Stimulated activated CD8-positive, alpha-beta memory T cell treated with anti-CD3 and anti-CD28 coated beads, Interleukin-7, amount 100 ng/mL, for 1 hour (primary cell): ENCODE measurements at places on chromosomes 5 and 9.

DNA sequence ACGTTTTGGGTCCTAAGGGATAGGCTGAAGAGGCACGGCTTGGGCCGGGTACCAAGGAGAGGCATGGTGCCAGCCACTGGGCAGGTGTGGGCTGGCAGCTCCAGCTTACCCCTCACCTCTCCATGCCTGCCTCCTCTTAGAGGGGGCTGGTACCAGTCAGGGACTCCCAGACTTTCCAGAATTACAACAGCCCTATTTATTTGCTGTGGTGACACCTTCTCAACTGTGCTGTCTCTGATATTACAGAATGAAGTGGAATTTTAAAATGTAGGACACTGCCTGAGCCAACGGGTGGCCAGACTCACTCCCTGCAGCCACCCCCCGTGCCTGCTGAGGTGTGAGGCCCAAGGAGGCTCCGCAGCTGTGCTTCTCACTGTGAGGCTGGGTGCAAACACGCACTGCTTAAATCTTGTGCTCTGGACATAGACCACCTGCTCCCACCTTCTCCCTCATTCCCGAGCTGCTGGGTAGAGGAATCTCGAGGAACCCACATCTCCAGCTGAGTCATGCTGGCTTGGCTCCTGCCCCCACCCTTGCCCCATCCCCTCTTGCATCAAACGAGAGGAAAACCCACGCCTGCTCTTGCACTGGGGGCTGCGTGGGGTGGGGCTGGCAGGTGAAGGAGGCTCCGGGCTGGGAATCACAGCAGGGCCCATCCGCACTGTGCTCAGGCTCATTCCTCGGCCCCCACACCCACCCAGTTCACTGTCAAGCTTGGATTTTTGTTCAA is 47.9 kb downstream of the PRRT1B start:
- DNase-seq: no peak

- DNase-seq: no peak
Measured at GRCh38 chr5:132780577-132780976, 3.5 kb upstream of the SEPTIN8 start.

- DNase-seq: no peak
Measured at GRCh38 chr5:81842795-81843398, 92.0 kb upstream of the SSBP2 start.

DNA sequence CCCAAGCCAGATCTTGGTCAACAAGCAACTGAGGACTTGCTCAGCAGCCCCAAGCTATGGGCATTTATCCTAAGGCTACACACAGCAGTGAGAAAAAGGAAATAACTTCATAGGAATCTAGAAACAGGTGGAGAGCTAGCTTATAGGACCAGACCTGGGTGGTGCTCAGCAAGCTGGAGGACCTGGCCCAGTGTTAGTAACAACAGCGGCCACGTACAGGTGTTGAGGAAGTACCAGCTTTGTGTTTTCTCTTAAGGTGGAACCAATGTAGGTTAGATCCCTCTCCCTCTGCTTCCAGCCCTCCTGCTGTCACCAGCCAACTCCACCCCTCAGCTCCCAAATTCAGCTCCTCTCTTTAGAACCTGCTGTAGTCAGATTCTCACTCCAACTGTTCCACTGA is 43.4 kb downstream of the IRF1 start:
- DNase-seq: no peak

DNA sequence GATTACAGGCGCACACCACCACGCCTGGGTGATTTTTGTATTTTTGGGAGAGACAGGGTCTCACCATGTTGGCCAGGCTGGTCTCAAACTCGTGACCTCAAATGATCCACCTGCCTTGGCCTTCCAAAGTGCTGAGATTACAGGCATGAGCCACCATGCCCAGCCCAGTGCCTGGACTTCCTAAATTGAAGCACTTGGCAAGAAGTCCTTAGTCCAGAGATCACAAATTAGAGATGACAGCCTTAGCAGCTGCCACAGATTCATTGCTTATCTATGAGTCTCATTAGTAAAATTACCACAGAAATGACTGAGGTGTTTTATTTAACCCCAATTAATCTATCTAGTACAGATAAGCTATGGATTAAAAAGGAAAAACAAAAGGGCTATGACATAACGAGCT is 19.2 kb downstream of the EFCAB9 start:
- no peak for DNase-seq

DNA sequence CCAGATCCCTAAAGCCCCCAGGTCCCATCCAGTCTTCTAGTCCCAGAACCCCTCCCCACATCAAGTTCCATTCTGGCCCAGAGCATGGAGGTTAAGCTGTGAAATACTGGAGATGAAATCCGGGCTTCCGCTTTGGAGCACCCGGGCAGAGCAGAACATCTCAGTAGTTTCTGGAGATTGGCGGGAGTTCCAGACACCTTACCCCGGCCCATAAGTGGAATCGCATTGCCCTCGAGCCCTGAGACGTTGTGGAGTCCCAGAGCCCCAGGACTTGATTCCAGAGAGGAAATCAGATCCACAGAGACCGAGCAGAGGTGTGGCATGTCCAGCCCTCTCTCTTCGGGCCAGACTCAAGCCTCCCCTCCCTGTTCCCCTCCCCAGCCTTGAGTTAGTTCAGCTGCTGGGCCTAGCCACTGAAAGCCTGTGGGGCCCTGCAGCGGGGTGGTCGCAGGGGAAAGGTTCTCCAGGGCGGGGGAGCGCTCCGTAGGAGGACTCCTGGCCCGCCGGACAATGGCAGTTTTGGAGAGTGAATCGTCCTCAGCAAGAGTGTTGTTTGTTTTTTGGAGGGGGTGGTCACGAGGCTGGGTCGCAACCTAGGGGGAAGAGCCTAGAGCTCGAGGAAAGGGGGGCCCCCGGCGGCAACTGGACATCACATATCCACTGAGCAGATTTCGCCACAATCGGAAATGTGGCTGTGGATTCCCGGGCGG is 1.0 kb upstream of the PAX5 start:
- no peak for DNase-seq

DNA sequence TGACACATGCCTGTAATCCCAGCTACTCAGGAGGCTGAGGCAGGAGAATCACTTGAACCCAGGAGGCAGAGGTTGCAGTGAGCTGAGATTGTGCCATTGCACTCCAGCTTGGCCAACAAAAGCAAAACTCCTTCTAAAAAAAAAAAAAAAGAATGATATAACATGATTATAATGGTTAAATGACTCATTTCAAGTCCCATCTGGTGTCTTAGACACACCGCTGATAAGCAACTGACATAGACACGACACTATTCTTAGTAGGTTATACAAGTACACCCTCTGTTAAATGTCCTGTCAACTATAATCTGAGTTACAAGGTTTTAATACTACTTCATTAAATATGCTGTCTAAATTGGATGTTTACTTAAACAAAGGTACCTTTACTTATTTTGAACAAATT is 405.3 kb upstream of the CLINT1 start:
- DNase-seq: no peak

- DNase-seq: no peak
Measured at GRCh38 chr5:23332650-23333251, 174.7 kb upstream of the PRDM9 start.

DNA sequence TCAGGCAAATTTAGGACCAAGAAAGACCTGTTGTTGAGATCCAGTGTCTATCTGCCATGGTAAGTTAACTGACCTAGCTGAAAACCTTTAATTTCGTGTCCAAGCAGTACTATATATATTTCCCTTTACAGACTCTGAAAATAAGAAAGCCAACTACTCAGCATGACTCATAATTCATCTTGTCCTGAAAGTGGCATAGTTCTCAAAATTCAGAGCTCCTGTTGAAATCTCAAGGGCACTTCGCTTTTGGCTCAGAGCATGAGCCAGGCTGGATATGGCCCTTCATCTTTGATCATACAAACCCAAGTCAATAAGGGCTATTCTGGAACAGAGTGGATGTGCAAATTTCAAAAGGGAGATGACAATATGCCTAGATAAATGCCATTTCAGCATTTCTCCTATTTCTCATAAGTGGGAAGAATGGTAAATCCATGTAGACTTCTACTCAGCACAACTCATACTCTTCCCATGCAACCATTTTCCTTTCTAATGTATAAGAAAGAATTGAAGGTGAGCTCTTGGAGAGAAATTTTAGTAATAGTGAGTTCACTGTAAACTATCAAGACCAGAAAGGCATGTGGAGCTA is 567.9 kb upstream of the DAB2 start:
- no peak for DNase-seq

GRCh38 chr5:175842506-175842905 is 28.9 kb upstream of the CPLX2 start:
- DNase-seq: no peak

DNA sequence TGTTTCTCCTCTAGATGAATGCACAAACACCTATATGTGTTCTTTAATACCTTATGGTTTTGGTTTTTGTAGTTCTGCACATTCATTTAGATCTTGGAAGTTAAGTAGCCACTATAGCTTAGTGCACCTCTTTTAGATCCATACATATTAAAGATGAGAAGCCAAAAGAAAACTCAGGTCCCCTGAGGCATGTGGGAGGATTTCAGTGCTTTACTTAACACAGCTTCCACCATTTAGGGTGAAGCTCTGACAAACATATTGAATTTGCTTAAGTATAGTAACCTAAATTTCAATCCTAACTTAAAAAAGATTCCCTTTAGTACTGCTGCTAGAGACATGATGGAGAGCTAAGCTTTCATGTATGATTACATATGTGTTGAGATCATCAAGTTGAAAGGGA is 25.6 kb upstream of the RICTOR start:
- DNase-seq: no peak

DNA sequence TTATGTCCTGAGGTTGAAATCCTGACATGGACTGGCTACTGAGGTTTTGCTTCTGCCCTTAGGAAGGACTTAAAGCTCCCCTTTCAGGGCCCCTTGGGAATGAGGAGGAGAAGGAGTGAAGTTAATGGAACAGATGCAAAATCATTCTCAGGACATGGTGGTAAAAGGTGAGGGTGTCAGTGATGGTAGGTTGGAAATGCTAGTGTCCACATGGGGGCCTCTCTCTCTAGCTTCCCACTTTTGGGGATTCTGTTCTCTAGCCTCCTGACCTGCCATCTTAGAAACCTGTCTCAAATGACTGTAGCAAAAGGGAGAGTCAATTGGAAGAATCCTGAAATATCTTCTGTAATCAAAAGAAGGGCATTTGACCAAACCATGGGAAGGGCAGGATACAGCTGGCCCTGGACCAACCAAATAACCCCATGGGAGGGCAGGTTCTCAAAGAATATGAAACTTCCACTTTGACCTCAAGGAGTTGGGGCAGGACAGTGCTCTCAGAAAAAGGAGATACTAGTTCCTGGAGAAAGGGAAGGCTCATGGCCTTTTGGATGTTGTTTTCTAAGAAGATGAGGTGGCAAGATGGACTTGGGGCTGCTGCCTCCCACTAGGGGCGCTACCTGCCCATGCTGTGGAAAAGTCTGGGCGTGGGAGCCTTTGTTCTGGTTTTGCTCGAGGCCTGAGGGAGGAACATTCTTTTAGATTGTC is 21.2 kb upstream of the MLANA start:
- DNase-seq: no peak

DNA sequence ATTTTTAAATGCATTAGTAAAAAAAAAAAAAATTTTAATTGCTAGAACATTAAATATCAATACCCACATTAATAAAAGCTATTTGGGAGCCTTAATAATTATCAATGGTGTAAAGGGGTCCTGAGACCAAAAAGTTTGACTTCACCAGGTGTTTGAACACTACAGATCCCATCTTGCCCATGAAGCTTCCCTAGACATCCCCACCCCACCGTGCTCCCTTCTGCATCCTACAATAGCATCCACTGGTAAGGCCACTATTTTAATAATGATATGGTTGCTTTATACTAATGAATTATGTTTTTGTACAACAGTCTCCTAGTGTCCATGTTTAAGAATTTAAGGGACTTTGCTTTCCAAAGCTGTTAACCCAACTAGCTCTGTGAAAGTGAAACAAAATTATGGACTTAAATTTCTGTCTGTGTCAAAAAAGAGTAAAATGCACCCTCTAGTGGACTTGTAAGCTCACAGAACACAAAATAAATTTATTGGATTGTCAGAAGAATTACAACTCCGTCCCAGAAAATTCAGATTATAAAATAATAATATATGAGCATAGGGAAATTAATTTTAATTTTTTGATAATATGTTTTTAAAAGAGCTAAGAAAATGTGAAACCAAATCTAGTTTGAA is 76.0 kb downstream of the ARL15 start:
- no peak for DNase-seq

GRCh38 chr5:127097278-127097677 is 24.0 kb upstream of the C5orf63 start:
- DNase-seq: no peak

DNA sequence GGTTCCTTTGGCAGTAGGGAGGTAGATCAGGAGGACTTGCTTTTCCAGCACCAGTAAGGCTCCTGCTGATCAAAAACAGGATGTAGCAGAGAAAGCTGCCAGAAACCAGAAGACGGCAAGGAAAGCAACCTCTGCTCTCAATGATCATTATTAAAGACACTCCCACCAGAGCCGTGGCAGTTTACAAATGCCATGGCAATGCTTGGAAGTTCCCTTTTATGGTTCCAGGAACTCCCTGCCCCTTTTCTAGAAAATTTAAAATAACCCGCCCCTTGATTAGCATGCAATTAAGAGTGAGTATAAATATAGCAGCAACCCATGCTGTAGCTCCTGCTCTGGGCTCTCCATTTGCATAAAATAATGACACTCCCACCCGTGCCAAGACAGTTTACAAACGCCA is 16.1 kb downstream of the EQTN start:
- no peak for DNase-seq

DNA sequence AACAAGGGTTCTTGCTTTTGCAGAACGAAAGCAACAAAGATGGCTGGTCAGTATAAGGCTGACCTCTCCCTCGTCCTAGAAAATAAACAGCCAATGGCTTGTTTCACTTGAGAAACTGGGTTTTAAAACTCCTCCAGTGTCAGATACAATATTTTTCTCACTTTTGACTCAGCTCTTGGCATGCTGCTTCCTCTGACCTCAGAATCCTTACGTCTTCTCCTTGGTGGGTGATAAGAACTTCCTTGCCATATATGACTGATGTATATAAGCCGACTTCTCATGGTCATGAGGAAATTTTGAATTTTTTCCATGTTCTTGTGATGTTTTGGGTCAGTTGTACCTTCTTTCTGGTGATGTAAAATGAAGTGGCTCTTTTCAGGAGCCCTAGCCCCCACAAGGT is 3.8 kb downstream of the ZNF618 start:
- DNase-seq: no peak

DNA sequence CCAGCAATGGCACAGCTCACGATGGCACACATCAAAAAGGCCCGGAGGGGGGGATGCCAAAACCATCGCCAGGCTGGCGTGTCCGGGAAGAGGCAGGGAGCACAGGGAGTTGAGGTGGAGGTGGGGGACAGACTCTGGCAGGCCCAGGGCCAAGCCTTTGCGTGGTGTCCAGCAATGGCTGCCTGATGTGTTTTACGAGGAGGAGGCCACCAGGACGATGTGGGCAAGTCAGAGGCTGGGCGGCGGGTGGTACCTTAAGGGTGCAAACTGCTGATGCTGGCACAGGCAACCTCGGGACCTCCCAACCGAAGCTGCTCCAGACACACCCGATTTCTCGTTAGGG is 4.7 kb downstream of the VAV2 start:
- DNase-seq: no peak
